ENCODE measurements at places on chromosomes 1 and 21.
A peak's percentile ranks its signal among the peaks of the same experiment; 100 is the strongest.

GRCh38 chr1:201288007-201288406 is 4.7 kb downstream of the PKP1 start:
- no peak overlapping the region for H3K27ac ChIP-seq
- no peaks in the 10 kb centered on the region for H3K4me1 ChIP-seq
- H3K27me3 ChIP-seq = peaks cover 8% of the 10 kb centered on the region
- no peak overlapping the region for H3K4me3 ChIP-seq
- DNase-seq = no peak
- H3K36me3 ChIP-seq = no peaks in the 10 kb centered on the region

GRCh38 chr1:67695963-67696362 is 11.0 kb downstream of the GADD45A start:
- H3K27me3 ChIP-seq = no peaks in the 10 kb centered on the region
- peaks cover 3% of the 10 kb centered on the region for H3K36me3 ChIP-seq
- no peak overlapping the region for H3K4me3 ChIP-seq
- H3K27ac ChIP-seq = no peak overlapping the region

DNA sequence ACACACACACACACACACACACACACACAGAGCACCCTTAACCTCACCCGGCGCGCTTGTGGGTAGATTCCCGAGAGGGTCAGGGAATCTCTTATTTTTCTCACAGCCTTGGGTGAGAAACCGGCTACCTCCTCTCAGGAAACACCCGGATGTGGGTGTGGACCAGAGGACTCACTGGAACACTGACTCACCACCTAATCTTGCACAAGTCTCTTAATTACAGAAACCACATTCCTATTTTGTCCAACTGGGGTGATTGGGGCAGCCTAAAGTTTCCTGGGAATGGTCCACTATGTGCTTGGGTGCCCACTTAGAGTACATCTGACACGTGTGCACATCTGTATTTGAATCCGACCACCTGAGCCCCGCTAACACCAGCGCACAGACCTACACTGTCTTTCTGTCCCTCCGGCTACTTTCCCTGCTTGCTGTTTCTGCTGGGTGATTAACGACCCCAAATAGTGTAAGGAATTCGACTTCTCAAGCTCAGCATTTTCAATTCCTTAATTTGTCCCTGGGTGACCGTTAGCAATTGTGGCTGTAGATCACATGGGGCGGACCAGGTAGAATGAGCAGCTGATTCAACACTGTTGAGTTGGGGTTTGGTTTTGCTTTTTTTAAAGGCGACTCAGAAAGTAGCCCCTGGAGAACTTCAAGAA is 14.0 kb upstream of the TBX15 start:
- peaks cover 3% of the 10 kb centered on the region for H3K4me1 ChIP-seq
- H3K27me3 ChIP-seq = peaks cover 23% of the 10 kb centered on the region
- H3K4me3 ChIP-seq = no peak overlapping the region

DNA sequence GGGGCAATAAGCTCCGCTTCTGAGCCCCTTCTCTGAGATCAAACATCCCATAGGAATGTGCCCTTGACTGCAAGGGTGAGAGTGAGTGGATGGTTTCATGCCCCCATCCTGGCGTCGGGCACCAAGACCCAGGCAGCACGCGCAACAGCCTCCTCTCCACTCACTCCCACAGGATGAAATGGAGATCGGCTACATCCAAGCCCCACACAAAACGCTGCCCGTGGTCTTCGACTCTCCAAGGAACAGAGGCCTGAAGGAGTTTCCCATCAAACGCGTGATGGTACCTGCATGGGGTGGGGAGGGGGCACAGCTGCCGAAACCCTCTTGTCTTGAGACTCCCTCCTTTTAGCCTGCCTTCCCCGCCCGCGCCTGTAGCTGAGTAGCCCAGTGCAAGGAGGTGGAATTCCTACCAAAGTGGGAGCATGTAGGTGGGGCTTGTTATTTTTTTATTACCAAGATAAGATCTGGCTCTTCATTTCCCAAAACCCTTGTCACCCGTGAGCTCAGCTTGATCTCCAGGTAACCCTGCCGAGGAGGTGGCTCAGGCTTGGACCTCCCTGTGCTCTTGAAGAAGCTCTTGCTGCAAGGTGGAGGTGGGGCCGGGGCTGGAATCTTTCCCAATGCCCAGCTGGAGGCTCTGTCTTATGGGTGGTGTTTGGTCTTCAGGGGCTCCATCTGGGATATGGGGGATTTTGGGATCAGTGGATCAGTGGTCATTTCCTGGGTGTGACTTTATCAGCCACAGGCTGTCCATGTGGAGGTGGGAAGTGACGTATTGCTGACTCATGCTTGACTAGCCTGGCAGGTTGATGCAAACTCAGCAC is 24.0 kb upstream of the PADI6 start:
- H3K4me3 ChIP-seq = no peak overlapping the region
- no peaks in the 10 kb centered on the region for H3K27me3 ChIP-seq
- H3K36me3 ChIP-seq = no peaks in the 10 kb centered on the region
- no peak overlapping the region for H3K27ac ChIP-seq
- H3K4me1 ChIP-seq = no peaks in the 10 kb centered on the region
- no peak for DNase-seq

DNA sequence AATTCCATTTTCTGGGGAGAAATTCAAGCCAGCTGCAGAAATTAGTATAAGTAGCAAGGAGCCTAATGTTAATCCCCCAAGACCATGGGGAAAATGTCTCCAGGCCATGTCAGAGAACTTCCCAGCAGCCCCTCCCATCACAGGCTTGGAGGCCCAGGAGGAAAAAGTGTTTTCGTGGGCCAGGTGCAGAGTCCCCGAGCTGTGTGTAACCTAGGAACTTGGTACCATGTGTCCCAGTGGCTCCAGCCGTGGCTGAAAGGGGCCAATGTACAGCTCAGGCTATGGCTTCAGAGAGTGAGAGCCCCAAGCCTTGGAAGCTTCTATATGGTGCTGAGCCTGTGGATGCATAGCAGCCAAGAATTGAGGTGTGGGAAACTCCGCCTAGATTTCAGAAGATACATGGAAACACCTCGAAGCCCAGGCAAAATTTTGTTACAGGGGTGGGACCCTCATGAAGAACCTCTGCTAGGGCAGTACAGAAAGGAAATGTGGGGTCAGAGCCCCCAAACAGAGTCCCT is 286.3 kb downstream of the MATN1 start:
- no peaks in the 10 kb centered on the region for H3K4me1 ChIP-seq
- H3K27ac ChIP-seq = no peak overlapping the region
- H3K4me3 ChIP-seq = no peak overlapping the region
- DNase-seq = no peak

DNA sequence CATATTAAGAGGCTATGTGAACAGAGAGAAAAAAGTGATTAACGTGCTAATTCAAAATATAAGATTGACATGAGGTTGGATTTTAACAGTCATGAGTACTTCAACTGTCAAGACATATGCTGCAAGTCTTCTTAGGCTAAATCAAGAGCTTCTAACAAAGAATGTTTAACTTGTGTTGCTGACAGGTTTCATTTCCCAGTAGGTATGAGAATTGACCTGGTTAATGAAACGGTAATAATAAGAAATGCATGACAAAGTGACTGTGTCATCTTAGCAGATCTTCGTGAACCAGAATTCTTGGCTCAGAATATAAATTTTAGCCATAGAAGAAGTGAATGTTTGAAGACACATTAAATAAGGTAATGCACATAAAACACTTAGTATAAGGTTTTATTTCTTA is 132.6 kb upstream of the PTGFR start:
- no peak for DNase-seq
- no peaks in the 10 kb centered on the region for H3K27me3 ChIP-seq
- no peak overlapping the region for H3K4me3 ChIP-seq
- H3K4me1 ChIP-seq = no peaks in the 10 kb centered on the region
- H3K36me3 ChIP-seq = no peaks in the 10 kb centered on the region

DNA sequence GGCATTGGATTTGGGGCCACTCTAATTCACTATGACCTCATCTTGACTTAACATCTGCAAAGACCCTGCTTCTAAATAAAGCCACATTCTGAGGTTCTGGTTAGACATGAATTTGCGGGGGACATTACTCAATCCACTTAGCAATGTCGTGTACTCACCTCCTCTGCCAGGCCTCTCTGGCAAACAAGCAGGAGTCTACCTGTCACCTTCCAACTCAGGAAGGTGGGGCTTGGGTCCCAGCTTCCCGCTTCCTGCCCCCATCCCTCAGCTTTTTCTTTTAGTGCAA is 177.8 kb downstream of the PSMG1 start:
- H3K27me3 ChIP-seq = no peaks in the 10 kb centered on the region
- DNase-seq = no peak
- H3K27ac ChIP-seq = peak overlapping the region; percentile 95
- peaks cover 16% of the 10 kb centered on the region for H3K4me1 ChIP-seq
- H3K36me3 ChIP-seq = no peaks in the 10 kb centered on the region

DNA sequence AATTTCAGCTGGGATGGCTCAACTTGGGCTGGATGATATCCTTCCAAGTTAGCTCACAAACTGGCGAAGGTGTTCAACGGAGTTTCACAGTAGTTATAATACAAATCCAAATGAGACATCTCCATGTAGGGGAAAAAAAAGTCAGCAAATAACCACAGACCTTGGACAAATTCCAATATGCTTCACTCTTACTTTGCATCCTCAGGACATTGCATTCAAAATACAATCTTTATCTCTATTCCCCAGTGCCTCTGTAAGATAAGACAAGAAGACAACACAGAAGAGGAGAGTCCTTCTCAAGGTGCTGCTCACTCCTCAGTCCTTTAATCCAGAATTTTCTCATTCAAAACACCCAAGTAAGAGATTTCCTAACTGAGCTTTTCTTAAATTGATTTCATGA is 1797.7 kb downstream of the MRPL39 start:
- H3K4me3 ChIP-seq = no peak overlapping the region
- no peaks in the 10 kb centered on the region for H3K4me1 ChIP-seq
- DNase-seq = no peak
- no peaks in the 10 kb centered on the region for H3K36me3 ChIP-seq

GRCh38 chr1:174990382-174990999 is 9.3 kb upstream of the CACYBP start:
- H3K4me1 ChIP-seq = no peaks in the 10 kb centered on the region
- peak overlapping the region; percentile 73 for H3K27ac ChIP-seq
- H3K4me3 ChIP-seq = peak overlapping the region; percentile 58
- H3K27me3 ChIP-seq = no peaks in the 10 kb centered on the region

- no peak for DNase-seq
- no peaks in the 10 kb centered on the region for H3K4me1 ChIP-seq
- H3K36me3 ChIP-seq = no peaks in the 10 kb centered on the region
- no peaks in the 10 kb centered on the region for H3K27me3 ChIP-seq
These were observed 69.2 kb upstream of the KIF26B start for GRCh38 chr1:245085508-245086095.

DNA sequence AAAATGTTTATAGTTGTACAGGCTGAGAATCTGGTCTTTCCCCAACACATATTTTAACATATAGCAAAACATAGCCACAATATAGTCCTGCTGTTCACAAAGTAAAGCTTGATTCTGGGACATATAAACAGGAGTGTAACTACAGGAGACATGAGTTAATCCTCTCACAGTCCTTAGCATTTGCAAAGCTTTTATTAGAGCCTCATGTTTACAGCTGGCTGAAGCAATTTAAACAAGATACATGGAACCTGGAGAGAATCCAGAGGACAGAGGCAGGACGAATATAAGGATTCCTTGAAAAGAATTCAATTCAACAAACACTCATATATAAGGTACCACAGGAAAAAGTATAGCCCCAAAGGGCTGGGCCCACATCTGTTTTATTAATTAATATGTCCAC is 163.4 kb downstream of the ADGRL4 start:
- no peak overlapping the region for H3K27ac ChIP-seq
- H3K27me3 ChIP-seq = no peaks in the 10 kb centered on the region
- H3K4me1 ChIP-seq = no peaks in the 10 kb centered on the region
- no peak overlapping the region for H3K4me3 ChIP-seq

DNA sequence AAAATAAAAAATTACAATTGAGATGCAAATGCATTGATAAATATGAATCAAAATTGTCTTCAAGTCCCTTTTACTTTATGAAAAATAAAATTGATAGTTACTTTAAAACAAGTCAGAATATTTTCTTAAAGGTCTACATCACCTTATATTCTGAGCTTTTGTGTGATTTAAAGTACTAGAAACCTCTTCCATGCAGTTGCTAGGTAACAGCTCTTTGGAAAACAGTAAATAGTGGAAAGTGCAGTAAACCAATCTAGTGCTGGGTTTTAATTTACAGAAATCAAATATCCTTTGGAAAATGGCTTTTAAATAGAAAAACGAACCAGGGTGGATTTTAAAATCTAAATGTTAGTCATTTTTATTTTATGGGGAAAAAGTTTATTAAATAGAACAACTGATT is 227.9 kb downstream of the KCNT2 start:
- H3K27ac ChIP-seq = no peak overlapping the region
- H3K27me3 ChIP-seq = no peaks in the 10 kb centered on the region
- no peak overlapping the region for H3K4me3 ChIP-seq
- H3K4me1 ChIP-seq = no peaks in the 10 kb centered on the region

DNA sequence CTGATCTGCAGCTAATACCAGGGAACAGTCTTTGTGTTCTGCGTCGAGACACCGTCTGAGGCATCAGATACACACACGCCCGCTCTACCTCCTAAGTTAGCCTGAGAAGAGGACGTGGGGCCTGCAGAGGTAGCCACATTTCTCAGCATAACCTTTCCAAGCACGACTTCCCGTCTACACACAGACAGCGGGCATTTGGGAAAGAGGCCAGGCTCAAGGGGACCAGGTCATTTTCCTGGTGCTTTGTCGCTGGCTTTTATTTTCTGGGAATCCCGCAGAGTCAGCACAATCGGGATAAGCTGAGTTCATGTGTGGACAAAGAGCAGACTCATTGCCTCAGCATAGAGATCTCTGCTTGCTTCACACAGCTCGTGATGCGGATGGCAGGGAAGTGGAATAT is 72.5 kb upstream of the SMYD2 start:
- DNase-seq = no peak

- no peaks in the 10 kb centered on the region for H3K27me3 ChIP-seq
- no peak overlapping the region for H3K27ac ChIP-seq
- H3K4me3 ChIP-seq = no peak overlapping the region
- no peaks in the 10 kb centered on the region for H3K4me1 ChIP-seq
These were observed 14.8 kb upstream of the PPM1J start for GRCh38 chr1:112729909-112730308.

- H3K27me3 ChIP-seq = peaks cover 10% of the 10 kb centered on the region
- H3K36me3 ChIP-seq = no peaks in the 10 kb centered on the region
- no peak overlapping the region for H3K27ac ChIP-seq
- DNase-seq = no peak
These were observed 42.5 kb downstream of the MATN1 start for GRCh38 chr1:30680879-30681278.

- H3K36me3 ChIP-seq = peaks cover 43% of the 10 kb centered on the region
- H3K4me1 ChIP-seq = peaks cover 11% of the 10 kb centered on the region
- H3K4me3 ChIP-seq = no peak overlapping the region
- H3K27ac ChIP-seq = no peak overlapping the region
- DNase-seq = no peak
These were observed 3.2 kb downstream of the UHMK1 start for GRCh38 chr1:162500805-162501204.

GRCh38 chr1:22908880-22909426 is 63.7 kb downstream of the LACTBL1 start:
- H3K4me1 ChIP-seq = no peaks in the 10 kb centered on the region
- no peaks in the 10 kb centered on the region for H3K36me3 ChIP-seq
- no peak overlapping the region for H3K4me3 ChIP-seq
- no peak for DNase-seq

- peaks cover 6% of the 10 kb centered on the region for H3K36me3 ChIP-seq
- peak; percentile 33 for DNase-seq
- no peaks in the 10 kb centered on the region for H3K27me3 ChIP-seq
These were observed 510 bp upstream of the IL10RB start for GRCh38 chr21:33265664-33266049.

Data from ascending aorta (tissue), 2 donors.